ENCODE measurements at places on chromosomes 5 and 9. TPM values are rescaled to one million over a fixed set of nuclear protein-coding genes. Genes with fewer than 3 reads are reported as not detected.

DNA sequence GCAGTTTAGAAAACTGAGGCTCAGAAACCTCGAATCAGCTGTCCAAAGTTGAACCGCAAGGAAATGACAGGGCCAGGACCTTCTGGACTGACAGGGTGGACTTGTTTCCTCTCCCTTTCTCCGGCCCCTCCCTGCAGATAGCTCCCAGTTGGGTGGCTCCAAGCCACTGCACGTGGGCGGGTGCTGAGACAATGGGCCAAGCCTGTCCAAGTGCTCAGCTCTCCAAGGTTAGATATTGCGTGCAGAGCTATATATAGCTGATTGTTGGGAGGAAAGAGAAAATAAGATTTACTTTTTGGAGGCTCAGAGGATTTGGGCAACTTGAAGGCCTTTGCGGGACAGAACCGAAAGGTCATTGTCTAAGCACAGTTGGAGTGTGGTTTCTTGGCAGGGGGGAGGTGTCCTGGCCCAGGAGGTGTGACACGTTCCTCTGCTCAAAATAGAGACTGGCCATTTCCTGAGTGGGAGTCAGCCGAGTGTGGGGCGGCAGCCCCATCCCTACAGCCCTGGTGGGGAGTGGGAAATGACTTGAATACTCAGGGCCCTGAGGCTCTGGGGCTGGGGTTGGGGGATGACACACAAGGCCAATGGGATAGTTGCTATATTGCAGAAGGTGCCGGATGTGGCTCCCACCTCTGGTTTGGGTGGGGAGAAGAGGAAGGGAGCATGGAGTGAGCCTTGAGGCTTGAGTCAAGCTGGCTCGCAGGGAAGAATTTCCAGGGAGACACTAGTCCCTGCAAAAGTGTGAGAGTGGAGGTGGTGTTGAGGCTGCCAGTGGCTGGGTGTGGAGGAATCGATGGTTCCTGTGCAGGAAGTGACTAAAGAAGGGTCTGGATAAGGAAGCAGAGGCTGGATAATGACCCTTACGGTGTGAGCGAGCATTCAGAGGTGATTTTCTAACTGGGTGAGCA, 44.4 kb upstream of the SMAD5 start:
- no peaks in the 10 kb centered on the region for H3K36me3 ChIP-seq
- H3K4me1 ChIP-seq, result peaks cover 10% of the 10 kb centered on the region
- H3K27me3 ChIP-seq, result peaks cover 5% of the 10 kb centered on the region
- DNase-seq, result peak; percentile 52
- no peak overlapping the region for H3K27ac ChIP-seq

GRCh38 chr9:17589771-17590170, 10.9 kb downstream of the SH3GL2 start:
- no peak for DNase-seq
- H3K4me1 ChIP-seq, result no peaks in the 10 kb centered on the region
- no peak overlapping the region for H3K27ac ChIP-seq
- no peaks in the 10 kb centered on the region for H3K36me3 ChIP-seq
- H3K27me3 ChIP-seq, result no peaks in the 10 kb centered on the region

- H3K4me3 ChIP-seq, result no peak overlapping the region
- H3K4me1 ChIP-seq, result peaks cover 10% of the 10 kb centered on the region
- H3K27ac ChIP-seq, result no peak overlapping the region
- H3K36me3 ChIP-seq, result no peaks in the 10 kb centered on the region
- no peaks in the 10 kb centered on the region for H3K27me3 ChIP-seq
Observed at GRCh38 chr5:77143998-77144836, 57.1 kb upstream of the ZBED3 start.

GRCh38 chr9:120258096-120258495, 321.9 kb downstream of the CDK5RAP2 start:
- H3K4me1 ChIP-seq, result no peaks in the 10 kb centered on the region
- H3K27me3 ChIP-seq, result no peaks in the 10 kb centered on the region
- DNase-seq, result no peak
- H3K27ac ChIP-seq, result no peak overlapping the region

- H3K36me3 ChIP-seq, result no peaks in the 10 kb centered on the region
- H3K4me1 ChIP-seq, result no peaks in the 10 kb centered on the region
- no peak for DNase-seq
- no peaks in the 10 kb centered on the region for H3K27me3 ChIP-seq
Observed at GRCh38 chr5:63228154-63228553, 649.5 kb downstream of the LRRC70 start.

DNA sequence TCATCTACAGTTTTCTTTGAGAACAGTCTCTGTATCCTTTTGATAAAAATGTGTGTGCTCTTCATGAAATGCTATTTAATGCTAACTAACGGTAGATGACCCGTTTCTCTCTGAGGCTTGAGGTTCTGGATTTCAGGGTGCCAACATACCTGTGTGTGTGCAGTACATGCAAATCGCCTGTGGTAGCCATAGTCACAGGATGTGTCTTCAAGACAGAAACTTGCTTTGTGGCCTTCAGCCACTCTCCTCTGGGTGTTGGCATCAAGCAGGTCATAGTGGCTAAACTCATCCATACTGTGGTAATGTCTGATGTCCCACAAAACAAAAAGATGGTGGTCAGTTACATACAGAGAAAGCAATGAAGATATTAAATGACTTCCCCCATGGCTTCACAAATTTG, 4.2 kb downstream of the LOX start:
- H3K36me3 ChIP-seq, result peaks cover 14% of the 10 kb centered on the region
- H3K4me3 ChIP-seq, result no peak overlapping the region
- H3K27ac ChIP-seq, result no peak overlapping the region
- H3K27me3 ChIP-seq, result no peaks in the 10 kb centered on the region
- H3K4me1 ChIP-seq, result peaks cover 37% of the 10 kb centered on the region
- no peak for DNase-seq

GRCh38 chr9:97984188-97985057, 1.3 kb downstream of the ANP32B start:
- H3K4me3 ChIP-seq, result peak overlapping the region; percentile 34
- peaks cover 24% of the 10 kb centered on the region for H3K4me1 ChIP-seq
- H3K36me3 ChIP-seq, result no peaks in the 10 kb centered on the region
- peak overlapping the region; percentile 94 for H3K27ac ChIP-seq
- no peaks in the 10 kb centered on the region for H3K27me3 ChIP-seq

DNA sequence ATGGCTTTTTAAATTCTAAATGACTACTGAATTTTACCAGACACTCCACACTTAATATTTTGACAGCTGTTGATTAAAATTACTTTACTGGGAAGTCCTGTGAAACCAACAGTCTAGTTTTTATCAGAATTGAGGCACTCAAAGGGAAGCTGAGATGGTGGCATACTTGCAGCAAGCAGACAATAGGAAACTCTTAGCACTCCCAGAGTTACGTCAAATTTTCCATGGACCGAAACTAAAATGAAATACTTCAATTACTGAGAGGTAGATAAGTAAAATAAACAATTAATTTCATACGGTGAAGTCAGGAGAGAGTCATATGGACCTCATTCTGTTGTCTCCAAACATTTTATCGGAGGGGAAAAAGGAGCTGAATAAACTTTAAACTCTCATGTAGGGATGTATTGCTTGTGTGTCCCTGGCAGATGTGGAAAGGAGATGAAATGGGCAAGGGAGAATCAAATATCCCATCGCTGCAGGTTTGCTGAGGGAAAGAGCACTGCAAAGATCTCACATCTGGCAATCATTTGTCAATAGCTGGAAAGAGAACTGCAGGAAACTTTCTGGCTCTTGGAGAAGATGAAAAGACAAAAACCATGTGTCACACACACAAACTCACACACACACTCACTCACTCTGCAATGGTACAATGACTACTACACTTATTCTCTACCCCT, 189.4 kb downstream of the BNC2 start:
- H3K4me1 ChIP-seq, result peaks cover 4% of the 10 kb centered on the region
- peak; percentile 75 for DNase-seq
- H3K27ac ChIP-seq, result no peak overlapping the region
- H3K36me3 ChIP-seq, result no peaks in the 10 kb centered on the region
- H3K27me3 ChIP-seq, result no peaks in the 10 kb centered on the region
- H3K4me3 ChIP-seq, result no peak overlapping the region

GRCh38 chr9:32430720-32431119, 46.3 kb downstream of the ACO1 start:
- H3K4me1 ChIP-seq, result peaks cover 34% of the 10 kb centered on the region
- peak; percentile 73 for DNase-seq
- H3K27ac ChIP-seq, result peak overlapping the region; percentile 93
- no peaks in the 10 kb centered on the region for H3K27me3 ChIP-seq

GRCh38 chr9:846852-847251, 5.4 kb downstream of the DMRT1 start:
- DNase-seq, result no peak
- peaks cover 30% of the 10 kb centered on the region for H3K27me3 ChIP-seq
- H3K4me1 ChIP-seq, result no peaks in the 10 kb centered on the region
- H3K36me3 ChIP-seq, result no peaks in the 10 kb centered on the region
- H3K27ac ChIP-seq, result no peak overlapping the region

GRCh38 chr5:130514984-130515690, 610.9 kb downstream of the CHSY3 start:
- no peak overlapping the region for H3K4me3 ChIP-seq
- peak; percentile 4 for DNase-seq
- no peaks in the 10 kb centered on the region for H3K4me1 ChIP-seq
- no peaks in the 10 kb centered on the region for H3K27me3 ChIP-seq
- no peak overlapping the region for H3K27ac ChIP-seq
- H3K36me3 ChIP-seq, result no peaks in the 10 kb centered on the region

DNA sequence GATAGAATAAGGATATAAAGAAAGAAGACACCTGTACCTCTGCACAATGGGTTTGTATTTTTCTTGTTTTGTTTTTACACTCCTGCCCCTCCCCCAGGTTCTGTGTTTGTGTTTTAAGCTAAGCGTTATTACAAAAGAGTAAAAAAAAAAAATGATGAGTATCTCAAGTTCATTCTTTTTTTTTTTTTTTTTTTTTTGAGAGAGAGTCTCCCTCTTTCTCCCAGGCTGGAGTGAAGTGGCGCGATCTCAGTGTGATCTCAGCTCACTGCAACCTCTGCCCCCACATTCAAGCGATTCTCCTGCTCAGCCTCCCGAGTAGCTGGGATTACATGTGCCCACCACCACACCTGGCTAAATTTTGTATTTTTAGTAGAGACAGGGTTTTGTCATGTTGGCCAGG, 29.4 kb upstream of the RAI14 start:
- H3K36me3 ChIP-seq, result no peaks in the 10 kb centered on the region
- peaks cover 39% of the 10 kb centered on the region for H3K4me1 ChIP-seq
- no peak for DNase-seq
- peak overlapping the region; percentile 78 for H3K27ac ChIP-seq

GRCh38 chr5:157785801-157786200, 42.3 kb downstream of the LSM11 start:
- H3K27ac ChIP-seq, result no peak overlapping the region
- H3K36me3 ChIP-seq, result peaks cover 19% of the 10 kb centered on the region
- H3K27me3 ChIP-seq, result no peaks in the 10 kb centered on the region
- no peak overlapping the region for H3K4me3 ChIP-seq
- H3K4me1 ChIP-seq, result no peaks in the 10 kb centered on the region

GRCh38 chr9:108476574-108476973, 379.2 kb downstream of the ACTL7B start:
- H3K27me3 ChIP-seq, result no peaks in the 10 kb centered on the region
- no peak overlapping the region for H3K27ac ChIP-seq
- DNase-seq, result no peak

GRCh38 chr5:120808135-120808534, 344.0 kb downstream of the PRR16 start:
- no peak overlapping the region for H3K4me3 ChIP-seq
- no peak overlapping the region for H3K27ac ChIP-seq
- DNase-seq, result no peak
- no peaks in the 10 kb centered on the region for H3K4me1 ChIP-seq
- H3K36me3 ChIP-seq, result no peaks in the 10 kb centered on the region

DNA sequence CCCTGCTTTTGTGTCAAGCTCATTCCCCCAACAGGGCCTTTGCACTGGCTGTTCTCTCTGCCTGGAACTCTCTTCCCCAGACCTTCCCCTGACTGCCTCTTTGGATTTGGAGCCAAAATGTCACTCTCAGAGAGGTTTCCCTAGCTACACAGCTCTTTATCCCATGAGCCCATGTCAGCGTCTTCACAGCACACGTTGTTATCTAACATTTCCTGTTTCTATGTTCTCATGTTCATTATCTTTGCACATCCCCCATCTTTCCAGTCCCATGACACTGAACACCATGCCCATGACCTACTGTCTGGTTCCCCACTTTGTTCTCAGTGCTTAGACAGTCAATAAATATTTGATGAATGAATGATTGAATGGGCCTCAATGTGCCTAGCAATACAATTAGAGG, 26.3 kb upstream of the ARSI start:
- no peaks in the 10 kb centered on the region for H3K4me1 ChIP-seq
- DNase-seq, result no peak
- no peak overlapping the region for H3K4me3 ChIP-seq
- no peak overlapping the region for H3K27ac ChIP-seq
- peaks cover 6% of the 10 kb centered on the region for H3K27me3 ChIP-seq
- no peaks in the 10 kb centered on the region for H3K36me3 ChIP-seq

- H3K4me3 ChIP-seq, result no peak overlapping the region
- no peak overlapping the region for H3K27ac ChIP-seq
- no peaks in the 10 kb centered on the region for H3K27me3 ChIP-seq
- H3K36me3 ChIP-seq, result no peaks in the 10 kb centered on the region
Observed at GRCh38 chr5:79157305-79157704, 45.7 kb downstream of the BHMT start.

DNA sequence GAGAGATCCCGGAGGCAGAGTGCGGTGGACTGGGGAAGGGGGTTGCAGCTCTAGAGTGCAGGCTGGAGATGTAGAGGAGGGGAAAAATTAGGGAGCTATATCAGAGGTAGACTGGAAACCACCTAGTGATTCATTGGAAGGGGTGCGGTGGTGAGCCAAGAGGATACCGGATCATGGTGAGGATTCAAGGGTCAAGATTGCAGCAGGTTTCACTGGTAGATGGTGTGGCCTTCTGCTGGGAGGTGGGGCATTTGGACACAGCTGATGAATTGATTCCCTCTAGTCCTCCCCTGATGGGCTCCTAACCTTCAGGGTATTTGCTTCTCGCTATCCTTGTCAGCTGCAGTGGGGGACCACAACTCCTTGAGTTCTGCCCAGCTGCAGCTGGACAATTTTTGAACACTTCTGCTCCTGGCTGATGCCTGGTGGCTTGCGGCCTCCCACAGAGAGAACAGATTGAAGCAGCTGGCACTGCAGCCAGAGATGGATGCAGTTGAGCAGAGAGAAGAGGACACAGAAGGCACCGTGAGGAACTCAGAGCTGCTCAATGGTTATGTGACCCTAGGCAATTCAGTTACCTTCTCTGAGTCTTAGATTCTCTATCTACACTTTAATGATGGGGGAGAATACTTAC, 134.4 kb upstream of the ABCA1 start:
- no peak overlapping the region for H3K4me3 ChIP-seq
- H3K36me3 ChIP-seq, result no peaks in the 10 kb centered on the region
- no peak overlapping the region for H3K27ac ChIP-seq
- H3K4me1 ChIP-seq, result no peaks in the 10 kb centered on the region
- H3K27me3 ChIP-seq, result no peaks in the 10 kb centered on the region

- H3K4me3 ChIP-seq, result no peak overlapping the region
- no peak overlapping the region for H3K27ac ChIP-seq
- H3K27me3 ChIP-seq, result no peaks in the 10 kb centered on the region
- peaks cover 5% of the 10 kb centered on the region for H3K4me1 ChIP-seq
- H3K36me3 ChIP-seq, result no peaks in the 10 kb centered on the region
Observed at GRCh38 chr5:67549296-67549618, 352.7 kb upstream of the CD180 start.

GRCh38 chr9:135117281-135117680, 29.8 kb downstream of the OLFM1 start:
- H3K4me1 ChIP-seq, result no peaks in the 10 kb centered on the region
- no peak overlapping the region for H3K27ac ChIP-seq
- DNase-seq, result no peak
- H3K36me3 ChIP-seq, result no peaks in the 10 kb centered on the region

Gene GKAP1
- total RNA-seq, result 2.5 TPM

Gene GHR
- 0.27 TPM for total RNA-seq

Gene GRM6
- total RNA-seq, result not detected

Gene PCDHGB1
- total RNA-seq, result 0.62 TPM

Gene MLLT3
- 10.0 TPM for total RNA-seq

Gene NUTM2F
- total RNA-seq, result not detected

Gene IARS1
- 130 TPM for total RNA-seq

Gene PCDHB5
- total RNA-seq, result 0.28 TPM

Gene CDH6
- total RNA-seq, result not detected

Gene IL4
- not detected for total RNA-seq
